ENCODE measurements at places on chromosomes 3 and 15. TPM values are rescaled to one million over a fixed set of nuclear protein-coding genes. Genes with fewer than 3 reads are reported as not detected.

The C3orf70 gene
- total RNA-seq = 0.05 TPM

The RBPMS2 gene
- 0.09 TPM for total RNA-seq

The IMPG2 gene
- 0.05 TPM for total RNA-seq

- H3K36me3 ChIP-seq = no peaks in the 10 kb centered on the region
- no peak overlapping the region for H3K27ac ChIP-seq
- H3K4me3 ChIP-seq = no peak overlapping the region
- no peak for DNase-seq
- H3K4me1 ChIP-seq = peaks cover 18% of the 10 kb centered on the region
- H3K27me3 ChIP-seq = peaks cover 12% of the 10 kb centered on the region
Observed at GRCh38 chr3:123198372-123198771, 3.4 kb upstream of the SEC22A start.

- H3K27me3 ChIP-seq = no peaks in the 10 kb centered on the region
- no peak for DNase-seq
- H3K4me1 ChIP-seq = peaks cover 69% of the 10 kb centered on the region
- H3K4me3 ChIP-seq = peak overlapping the region; percentile 51
Observed at GRCh38 chr3:4820296-4821121, 158.7 kb upstream of the BHLHE40 start.
